ENCODE measurements at places on chromosomes 5 and 9. TPM values are rescaled to one million over a fixed set of nuclear protein-coding genes. Genes with fewer than 3 reads are reported as not detected.

DNA sequence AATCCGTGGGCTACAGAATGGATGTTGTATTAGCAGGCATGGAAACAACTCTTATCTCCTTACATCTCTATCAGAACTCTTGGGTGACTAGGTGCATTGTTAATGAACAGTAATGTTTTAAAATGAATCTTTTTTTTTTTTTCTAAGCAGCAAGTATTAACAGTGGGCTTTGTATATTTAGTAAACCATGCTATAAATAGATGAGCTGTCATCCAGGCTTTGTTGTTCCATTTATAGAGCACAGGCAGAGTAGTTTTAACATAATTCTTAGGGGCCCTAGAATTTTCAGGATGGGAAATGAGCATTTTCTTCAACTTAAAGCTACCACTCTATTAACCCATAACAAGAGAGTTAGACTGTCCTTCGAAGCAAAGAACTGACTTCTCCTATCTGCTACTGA, 233.7 kb upstream of the ADAMTSL1 start:
- DNase-seq, result no peak

DNA sequence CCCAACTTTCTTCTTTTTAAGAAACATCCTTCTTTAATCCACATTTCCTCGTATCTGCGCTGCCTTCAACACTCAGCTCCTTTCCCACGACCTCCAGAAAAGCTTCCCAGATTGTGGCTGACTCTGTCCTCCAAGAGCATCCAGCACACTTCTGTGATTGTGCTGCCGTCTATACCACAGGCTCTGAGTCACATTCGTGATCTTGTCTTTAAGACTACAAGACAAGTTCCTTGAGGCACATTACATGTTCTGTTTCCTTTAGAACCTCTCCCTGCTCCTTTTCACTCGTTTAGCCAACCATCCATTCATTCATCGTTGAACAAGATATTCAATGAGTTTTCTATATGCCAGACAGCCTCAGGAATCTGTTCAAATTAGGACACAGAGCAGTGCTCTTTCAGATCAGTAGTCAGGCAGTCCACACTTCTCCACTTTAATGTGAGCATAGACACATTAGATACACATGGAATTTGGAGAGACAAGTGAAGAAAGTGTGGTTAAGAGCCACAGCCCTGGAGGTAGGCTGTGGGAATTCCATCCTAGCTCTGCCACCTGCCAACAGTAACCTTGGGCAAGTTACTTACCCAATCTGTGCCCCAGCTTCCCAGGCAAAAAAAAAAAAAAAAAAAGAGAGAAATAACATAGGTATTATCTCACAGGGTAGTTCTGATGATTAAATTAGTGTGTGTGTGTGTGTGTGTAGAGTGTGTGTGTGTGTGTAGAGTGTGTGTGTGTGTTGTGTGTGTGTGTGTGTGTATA, 18.9 kb downstream of the WHRN start:
- DNase-seq, result no peak

Gene DOCK8
- not detected for total RNA-seq

Gene ZNF366
- total RNA-seq, result not detected

Gene GPR21
- total RNA-seq, result 3.4 TPM

Gene SETD9
- total RNA-seq, result 11.0 TPM

All from osteocyte (in vitro differentiated cells).